ENCODE measurements at places on chromosomes 5 and 9.

GRCh38 chr9:35048511-35048910, 23.9 kb downstream of the VCP start:
- no peak for DNase-seq

GRCh38 chr9:98867429-98868168, 60.1 kb downstream of the GALNT12 start:
- DNase-seq, result no peak

GRCh38 chr9:14180960-14181537, 132.9 kb downstream of the NFIB start:
- no peak for DNase-seq

- DNase-seq, result no peak
Observed at GRCh38 chr5:175092691-175093090, 351.3 kb downstream of the DRD1 start.

All from activated naive CD4-positive, alpha-beta T cell (primary cell).